ENCODE measurements at places on chromosomes 3 and 15.

GRCh38 chr15:63104727-63105126, 16.9 kb upstream of the LACTB start:
- DNase-seq: no peak

GRCh38 chr15:94077938-94078337, 153.4 kb upstream of the MCTP2 start:
- no peak for DNase-seq

GRCh38 chr3:16715281-16715680, 110.1 kb upstream of the DAZL start:
- no peak for DNase-seq

DNA sequence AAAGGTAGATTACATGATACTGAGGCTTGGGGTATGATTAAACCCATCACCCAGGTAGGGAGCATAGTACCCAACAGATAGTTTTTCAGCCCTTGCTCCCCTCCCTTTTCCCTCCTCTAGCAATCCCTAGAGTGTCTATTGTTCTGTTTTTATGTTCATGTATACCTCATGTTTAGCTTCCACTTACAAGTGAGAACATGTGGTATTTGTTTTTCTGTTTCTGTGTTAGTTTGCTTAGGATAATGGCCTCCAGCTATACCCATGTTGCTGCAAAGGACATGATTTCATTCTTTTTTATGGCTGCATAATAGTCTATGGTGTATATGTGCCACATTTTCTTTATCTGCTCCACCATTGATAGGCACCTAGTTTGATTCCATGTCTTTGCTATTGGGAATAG, 82.7 kb downstream of the MYLK start:
- no peak for DNase-seq

GRCh38 chr3:28716939-28717338, 368.3 kb upstream of the AZI2 start:
- DNase-seq: no peak

GRCh38 chr3:101925564-101925963, 76.2 kb downstream of the NFKBIZ start:
- DNase-seq: no peak

DNA sequence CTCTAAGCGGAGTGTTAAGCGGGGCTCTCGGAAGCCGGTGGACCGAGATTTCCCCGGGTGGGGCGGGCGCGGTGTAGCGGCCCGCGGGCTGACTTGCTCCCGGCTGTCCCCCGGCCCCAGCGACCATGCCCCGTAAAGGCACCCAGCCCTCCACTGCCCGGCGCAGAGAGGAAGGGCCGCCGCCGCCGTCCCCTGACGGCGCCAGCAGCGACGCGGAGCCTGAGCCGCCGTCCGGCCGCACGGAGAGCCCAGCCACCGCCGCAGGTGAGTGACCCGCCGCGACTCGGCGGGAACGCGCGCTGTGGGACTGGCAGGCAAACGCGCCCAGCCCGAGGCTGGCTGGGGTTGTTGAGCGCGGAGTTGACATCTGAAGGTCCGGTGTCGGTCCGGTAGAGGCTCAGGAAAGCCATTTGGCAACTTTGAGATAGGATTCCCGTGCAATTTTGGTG, 1.3 kb downstream of the SMC4 start:
- DNase-seq: peak; percentile 19

- no peak for DNase-seq
These were observed 12.0 kb upstream of the HMCES start for GRCh38 chr3:129266651-129267050.

GRCh38 chr3:76047368-76047767, 262.0 kb upstream of the ZNF717 start:
- no peak for DNase-seq

DNA sequence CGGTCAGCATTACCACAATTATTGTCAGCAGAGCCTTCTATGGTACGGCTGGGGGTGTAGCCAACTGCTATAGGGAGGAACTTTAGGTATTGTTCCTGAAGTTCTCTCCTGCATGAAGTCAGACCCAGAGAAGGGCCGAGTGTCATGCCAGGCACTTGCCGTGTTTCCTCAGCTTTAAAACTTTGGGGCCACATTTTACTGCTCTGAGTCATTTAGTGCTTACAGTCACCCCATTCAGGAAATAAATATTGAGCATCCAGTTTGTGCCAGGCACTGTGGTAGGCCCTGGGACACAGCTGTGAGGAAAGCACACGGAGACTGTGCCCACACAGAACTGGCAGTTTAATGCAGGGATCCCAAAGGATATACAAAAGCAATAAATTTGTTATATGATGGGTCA, 54.5 kb upstream of the APEH start:
- DNase-seq: no peak

DNA sequence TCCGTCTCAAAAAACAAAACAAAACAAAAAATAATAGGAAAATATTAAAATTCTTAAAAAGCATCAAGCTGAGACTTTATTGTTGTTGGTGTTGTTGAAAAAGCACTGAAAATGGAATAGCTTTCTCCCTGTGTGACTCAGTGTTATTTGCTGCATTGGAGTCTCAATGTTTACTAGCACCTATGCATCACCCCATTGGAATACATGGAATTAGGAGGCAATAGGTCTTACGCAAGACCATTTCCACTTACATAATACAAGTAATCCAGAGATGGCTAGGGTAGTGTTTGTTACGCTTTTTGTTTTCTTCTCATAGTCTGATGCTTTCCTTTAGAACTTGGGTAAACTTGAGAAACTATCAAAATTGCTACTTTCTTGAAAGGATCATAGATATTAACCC, 15.2 kb downstream of the GXYLT2 start:
- DNase-seq: no peak

DNA sequence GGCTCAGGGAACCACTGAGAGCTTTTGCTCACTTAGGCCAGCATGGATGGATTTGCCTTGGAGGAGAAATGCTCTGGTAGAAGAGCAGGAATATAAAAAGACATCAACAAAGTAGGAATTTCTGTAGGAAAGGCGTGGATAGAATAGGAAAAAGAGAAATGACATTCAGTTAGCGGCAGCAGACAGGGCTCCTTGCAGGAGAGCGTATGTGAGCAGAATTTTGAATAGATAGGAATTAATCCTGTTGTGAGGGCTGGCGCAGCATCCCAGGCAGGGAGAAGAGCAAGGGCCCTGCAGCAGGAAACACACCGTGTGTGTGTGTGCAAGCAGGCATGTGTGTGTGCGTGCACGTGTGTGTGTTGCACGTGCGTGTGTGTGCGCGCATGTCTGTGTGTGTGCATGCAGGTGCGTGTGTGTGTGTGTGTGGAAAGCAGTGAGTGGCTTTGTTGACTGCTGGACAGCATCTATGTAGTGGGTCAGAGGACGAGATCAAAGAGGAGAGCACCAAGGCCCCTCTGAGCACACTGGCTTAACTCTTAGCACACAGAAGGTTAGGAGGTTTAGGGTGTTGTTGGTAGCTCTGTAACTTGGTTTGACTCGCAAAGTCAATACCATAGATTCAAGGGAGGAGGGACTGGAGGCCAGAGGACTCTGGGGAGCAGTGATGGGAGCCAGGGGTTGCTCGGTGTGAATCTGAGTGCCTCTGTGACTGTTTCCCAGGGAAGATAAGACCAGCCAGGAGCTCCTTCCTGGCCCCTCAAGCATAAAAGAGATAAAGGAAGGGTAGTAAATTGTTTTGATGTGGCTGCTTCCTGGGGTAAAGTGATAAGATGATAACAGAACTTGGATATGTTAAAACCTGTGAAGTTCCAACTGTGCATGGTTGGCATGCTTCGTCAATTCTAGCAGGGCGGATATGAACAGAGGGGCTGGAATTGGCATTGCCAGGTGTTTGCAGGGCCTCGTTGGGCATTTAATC, 639.5 kb downstream of the NR2F2 start:
- DNase-seq: no peak

DNA sequence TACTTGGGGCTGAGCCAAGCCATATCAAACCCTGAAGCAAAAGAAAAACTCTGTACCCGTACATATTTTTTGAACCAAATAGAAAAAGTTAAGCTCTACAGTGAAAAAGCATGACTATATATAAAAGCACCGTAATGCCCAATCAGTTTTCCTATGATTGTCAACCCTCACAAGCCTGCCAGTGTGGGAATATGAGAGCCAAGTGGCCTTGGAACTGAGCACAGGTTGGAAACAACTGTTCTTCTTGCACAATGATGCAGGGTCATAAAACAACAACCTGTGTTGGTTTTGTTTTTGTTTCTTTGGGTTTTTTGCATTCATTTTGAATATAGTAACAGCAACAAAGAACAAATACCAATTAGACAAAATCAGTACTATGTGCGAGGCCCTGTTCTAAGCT, 3.5 kb upstream of the ERC2 start:
- no peak for DNase-seq

GRCh38 chr3:106403371-106404145, 534.7 kb upstream of the CBLB start:
- DNase-seq: no peak

- no peak for DNase-seq
These were observed 25.2 kb upstream of the TSPAN3 start for GRCh38 chr15:77096138-77096537.

DNA sequence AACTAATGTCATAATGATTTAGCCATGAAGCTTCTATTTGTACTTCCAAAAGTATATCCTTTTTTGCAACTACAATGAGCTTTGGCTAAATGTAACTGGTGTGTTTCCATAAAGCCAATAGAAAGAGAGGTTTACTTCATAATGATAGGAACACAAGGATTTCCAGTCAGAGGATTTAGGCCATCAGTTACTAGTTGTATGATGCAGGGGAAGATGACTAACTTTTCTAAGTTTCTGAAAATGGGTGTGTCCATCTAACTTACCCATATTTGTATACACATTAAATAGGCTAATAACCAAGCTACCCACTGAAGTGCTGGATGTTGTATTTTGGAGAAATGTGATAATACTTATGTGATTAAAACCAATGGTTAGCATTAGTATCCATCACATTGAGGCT, 55.7 kb downstream of the SLC4A7 start:
- no peak for DNase-seq

DNA sequence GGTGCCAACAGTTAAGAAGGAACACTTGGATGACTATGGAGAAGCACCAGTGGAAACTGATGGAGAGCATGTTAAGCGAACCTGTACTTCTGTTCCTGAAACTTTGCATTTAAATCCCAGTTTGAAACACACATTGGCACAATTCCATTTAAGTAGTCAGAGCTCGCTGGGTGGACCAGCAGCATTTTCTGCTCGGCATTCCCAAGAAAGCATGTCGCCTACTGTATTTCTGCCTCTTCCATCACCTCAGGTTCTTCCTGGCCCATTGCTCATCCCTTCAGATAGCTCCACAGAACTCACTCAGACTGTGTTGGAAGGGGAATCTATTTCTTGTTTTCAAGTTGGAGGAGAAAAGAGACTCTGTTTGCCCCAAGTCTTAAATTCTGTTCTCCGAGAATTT, 3.0 kb downstream of the SKIL start:
- no peak for DNase-seq

GRCh38 chr3:61903931-61904657, 342.7 kb downstream of the PTPRG start:
- no peak for DNase-seq

GRCh38 chr3:154139996-154140436, 18.8 kb downstream of the ARHGEF26 start:
- no peak for DNase-seq

- no peak for DNase-seq
These were observed 18.2 kb upstream of the GJD2 start for GRCh38 chr15:34773013-34773412.

DNA sequence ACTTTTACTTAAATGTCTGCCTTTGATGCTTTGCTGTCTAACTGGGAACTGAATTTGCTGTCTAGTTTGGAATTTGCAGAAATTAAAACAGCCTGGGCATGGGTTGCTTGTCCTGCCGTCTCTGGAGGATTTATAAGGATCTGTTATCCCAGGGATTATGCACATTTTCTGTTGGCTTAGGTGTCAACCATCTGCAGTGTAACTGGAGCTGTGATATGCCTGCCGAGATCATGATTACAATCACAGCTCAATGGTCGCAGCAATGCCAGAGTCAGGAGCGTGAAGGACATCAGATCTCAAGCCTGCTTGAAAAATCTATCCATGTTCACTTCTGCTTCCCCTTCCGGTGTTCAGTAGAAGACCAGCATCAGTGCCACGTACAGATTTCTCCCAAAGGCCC, 41.8 kb upstream of the SETMAR start:
- DNase-seq: no peak

DNA sequence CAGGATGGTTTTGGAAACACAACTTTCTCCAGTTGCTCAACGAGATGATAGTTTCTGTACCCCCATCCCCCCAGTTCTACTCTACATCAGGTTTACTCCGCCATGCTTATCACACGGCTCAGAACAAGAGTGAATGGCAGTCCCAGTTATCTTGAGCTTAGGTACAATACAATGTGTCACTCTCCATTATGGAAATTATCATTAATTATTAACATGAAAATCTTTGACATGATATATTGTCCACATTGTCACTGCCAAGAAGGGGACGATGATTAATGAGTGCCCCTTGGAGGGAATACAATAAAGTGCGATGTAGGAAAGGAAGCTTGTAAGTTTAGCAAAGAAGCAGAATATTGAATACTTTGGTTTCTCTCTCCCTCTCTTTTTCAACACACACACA, 252.6 kb upstream of the CFAP20DC start:
- DNase-seq: no peak

DNA sequence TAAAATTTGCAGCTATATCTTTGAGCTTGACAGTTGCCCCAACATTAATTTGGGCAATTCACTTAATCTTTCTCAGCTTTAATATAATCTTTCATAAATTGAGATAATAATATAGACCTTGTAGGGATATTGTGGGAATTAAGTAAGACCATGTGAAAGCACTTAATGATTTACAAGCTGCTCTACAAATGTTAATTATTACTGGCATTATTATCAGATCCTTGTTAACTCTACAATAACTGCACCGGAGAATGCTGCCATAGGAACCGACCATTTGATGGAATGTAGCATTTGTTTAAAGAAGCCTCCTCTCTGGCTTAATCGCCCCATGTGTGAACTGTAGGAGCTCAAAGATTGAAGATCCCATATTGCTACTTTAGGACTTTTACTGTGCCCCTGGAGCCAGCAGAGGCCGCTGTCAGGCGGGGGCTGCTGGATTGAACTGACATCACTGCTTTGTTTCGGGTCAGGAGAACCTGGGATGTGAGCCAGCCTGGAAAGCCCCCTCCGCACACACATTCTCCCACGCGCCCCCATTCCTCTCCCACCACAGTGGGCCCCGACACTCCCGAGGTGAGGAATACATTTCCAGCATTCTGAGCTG, 154.2 kb upstream of the TNIK start:
- DNase-seq: peak; percentile 49

DNA sequence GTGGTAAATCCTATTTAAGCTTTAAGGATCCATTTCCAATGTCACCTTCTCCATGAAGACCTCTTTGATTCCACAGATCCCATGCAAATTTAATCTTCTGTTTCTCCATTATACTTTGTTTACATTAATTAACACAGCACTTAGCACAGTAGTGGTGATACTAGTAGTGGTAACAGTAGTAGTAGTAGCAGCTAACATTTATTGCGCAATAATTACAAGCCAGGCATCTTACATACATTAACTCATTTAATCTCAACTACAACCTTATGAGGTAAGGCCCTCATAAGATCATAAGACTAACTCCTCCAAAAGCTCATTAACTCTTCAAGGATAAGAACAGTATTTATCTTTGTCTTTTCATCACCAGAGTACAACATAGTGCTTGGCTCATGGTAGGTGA, 54.8 kb upstream of the FSIP1 start:
- no peak for DNase-seq
